ENCODE measurements at places on chromosomes 6 and 20.

DNA sequence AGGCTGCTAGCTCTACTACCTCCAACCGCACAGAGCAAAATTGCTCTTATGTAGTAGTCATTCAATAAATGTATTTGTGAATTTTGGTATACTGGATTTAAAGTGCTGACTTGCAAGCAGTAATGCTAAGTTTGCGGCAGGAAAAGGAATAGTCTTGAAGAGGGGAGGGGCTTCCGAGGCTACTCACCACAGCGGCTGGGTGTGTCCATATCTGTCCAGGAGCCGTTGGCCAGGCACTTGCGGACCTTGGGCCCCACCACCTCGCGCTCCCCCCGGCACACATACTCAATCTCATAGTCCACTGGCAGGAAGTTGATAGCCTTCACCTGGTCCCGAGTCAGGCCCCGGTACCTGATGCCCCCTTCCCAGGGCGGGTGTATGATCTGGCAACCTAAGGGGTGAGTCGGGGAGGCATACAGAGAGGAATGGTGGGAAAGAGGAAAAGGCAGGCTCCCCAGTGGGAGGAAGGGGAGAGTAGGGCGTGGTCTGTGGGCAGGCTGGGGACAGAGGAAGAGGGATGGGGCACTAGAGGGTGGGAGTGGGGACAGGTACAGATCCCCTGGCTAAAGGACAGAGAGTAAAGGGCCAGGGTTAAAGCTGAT is 1.7 kb downstream of the GABBR1 start:
- no peak overlapping the region for H3K27ac ChIP-seq
- H3K4me3 ChIP-seq: peak overlapping the region; percentile 94
- no peak for DNase-seq
- H3K27me3 ChIP-seq: peaks cover 35% of the 10 kb centered on the region
- no peaks in the 10 kb centered on the region for H3K36me3 ChIP-seq

DNA sequence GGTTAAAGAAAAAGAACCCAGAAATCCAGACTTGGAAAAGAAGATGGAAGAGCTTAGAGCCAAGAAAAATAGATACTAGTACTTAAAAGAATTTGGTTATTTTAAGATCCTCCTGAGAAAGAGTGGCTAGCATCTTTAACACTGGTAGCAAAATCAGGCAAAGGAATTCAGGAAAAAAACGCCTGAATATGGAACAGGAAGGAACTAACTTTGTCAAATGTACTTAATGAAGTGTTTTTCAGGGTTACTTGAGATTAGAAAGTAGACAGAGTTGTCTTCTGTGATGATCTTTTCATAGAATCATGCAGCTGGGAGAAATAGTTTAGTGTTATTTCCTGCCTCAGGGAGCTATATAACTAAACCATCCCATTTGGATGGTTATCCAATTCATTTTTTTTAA is 50.8 kb upstream of the SASH1 start:
- H3K36me3 ChIP-seq: no peaks in the 10 kb centered on the region
- no peaks in the 10 kb centered on the region for H3K27me3 ChIP-seq
- no peak overlapping the region for H3K4me3 ChIP-seq
- H3K27ac ChIP-seq: no peak overlapping the region
- peaks cover 42% of the 10 kb centered on the region for H3K4me1 ChIP-seq

DNA sequence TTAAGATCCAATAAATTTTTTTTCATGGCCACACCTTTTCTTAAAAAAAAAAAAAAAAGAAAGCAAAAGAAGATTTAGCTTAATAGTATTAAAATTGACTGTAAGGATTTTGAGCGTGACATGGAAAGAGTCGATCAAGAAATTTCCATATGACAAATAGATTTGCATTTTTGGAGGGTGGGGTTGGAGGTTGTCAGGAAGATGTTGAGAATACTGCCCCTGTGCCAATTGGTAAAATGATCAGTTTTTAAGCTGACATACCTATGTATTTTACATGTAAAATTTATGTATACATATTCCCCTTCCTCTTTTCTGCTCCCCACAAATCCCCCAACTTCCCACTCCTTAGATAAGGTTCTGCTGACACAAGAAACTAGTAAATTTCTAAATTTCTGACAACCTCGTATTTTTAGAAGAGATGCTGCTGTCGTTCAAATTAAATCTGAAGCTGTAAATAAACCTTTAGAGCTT is 520.9 kb downstream of the CD83 start:
- no peaks in the 10 kb centered on the region for H3K36me3 ChIP-seq
- peaks cover 47% of the 10 kb centered on the region for H3K4me1 ChIP-seq
- H3K4me3 ChIP-seq: peak overlapping the region; percentile 58
- H3K27me3 ChIP-seq: peaks cover 7% of the 10 kb centered on the region

GRCh38 chr6:40164345-40164755 is 230.1 kb upstream of the MOCS1 start:
- H3K27ac ChIP-seq: no peak overlapping the region
- no peaks in the 10 kb centered on the region for H3K36me3 ChIP-seq
- H3K4me3 ChIP-seq: no peak overlapping the region
- DNase-seq: no peak

GRCh38 chr6:133099573-133099972 is 141.6 kb upstream of the EYA4 start:
- H3K36me3 ChIP-seq: no peaks in the 10 kb centered on the region
- H3K4me3 ChIP-seq: no peak overlapping the region
- DNase-seq: no peak
- peak overlapping the region; percentile 60 for H3K27ac ChIP-seq
- H3K4me1 ChIP-seq: peaks cover 39% of the 10 kb centered on the region
